Hematopoietic multipotent progenitor cell treated with erythropoietin and hydrocortisone succinate and interleukin-3 and kit ligand, for 4 days (in vitro differentiated cells): ENCODE measurements at places on chromosomes 7 and 10.

GRCh38 chr10:117476281-117476680, 66.3 kb upstream of the EMX2 start:
- no peak for DNase-seq

GRCh38 chr10:24035761-24036160, 173.2 kb upstream of the KIAA1217 start:
- no peak for DNase-seq

- no peak for DNase-seq
Measured at GRCh38 chr10:62058476-62058875, 157.0 kb downstream of the ARID5B start.

- peak; percentile 67 for DNase-seq
Measured at GRCh38 chr7:97064972-97065587, 40.4 kb upstream of the DLX5 start.

DNA sequence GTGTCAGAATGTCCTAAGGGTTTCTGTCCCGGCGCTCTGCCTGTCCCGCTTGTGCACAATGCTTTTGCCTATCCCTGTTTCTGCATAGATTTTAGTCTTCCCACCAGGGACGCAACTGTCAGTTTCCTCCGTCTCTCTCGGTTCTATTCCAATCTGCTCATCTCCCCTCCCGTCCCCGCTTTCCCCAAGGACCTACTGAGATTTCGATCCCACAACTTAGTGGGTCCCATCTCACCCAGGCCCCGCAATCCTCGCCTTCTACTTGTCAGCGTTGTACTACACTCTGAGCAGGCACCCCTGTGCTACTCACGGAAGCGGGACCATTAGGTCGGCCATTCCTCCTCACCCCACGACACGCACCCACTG, 519 bp upstream of the ZNF655 start:
- DNase-seq: no peak
